T-helper 2 cell (primary cell): ENCODE measurements at places on chromosomes 16 and 17.

DNA sequence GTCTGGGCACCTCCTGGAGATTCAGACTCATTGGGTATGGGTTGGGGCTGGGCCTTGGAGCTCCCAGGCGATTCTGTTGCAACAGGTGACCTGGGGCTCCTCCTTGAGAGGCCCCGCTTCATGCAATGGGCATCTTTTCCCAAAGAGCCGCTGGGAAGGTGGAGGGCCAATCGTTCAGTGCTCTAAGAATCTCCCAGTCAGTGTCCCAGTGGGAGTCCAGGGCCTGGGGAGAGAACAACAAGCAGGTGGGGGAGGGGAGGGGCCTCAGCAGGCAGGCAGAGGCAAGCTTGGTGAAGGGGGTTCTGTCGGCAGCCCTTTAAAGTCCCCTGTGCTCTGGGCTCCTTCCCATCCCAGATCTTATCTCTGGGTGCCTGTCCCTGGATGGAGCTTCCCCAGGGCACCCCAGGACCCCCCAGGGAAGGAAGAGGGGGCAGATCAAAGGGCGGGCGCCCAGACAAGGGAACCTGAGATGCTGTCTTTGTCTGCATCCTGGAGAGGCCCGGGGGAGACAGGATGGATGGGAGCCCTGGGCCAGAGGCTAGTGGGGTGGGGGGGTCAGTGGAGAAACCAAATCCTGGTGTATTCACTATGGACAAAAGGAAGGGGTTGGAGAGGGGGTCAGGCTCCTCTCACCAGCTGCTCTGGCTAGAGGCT is 30.5 kb upstream of the NXPH3 start:
- DNase-seq, result no peak

DNA sequence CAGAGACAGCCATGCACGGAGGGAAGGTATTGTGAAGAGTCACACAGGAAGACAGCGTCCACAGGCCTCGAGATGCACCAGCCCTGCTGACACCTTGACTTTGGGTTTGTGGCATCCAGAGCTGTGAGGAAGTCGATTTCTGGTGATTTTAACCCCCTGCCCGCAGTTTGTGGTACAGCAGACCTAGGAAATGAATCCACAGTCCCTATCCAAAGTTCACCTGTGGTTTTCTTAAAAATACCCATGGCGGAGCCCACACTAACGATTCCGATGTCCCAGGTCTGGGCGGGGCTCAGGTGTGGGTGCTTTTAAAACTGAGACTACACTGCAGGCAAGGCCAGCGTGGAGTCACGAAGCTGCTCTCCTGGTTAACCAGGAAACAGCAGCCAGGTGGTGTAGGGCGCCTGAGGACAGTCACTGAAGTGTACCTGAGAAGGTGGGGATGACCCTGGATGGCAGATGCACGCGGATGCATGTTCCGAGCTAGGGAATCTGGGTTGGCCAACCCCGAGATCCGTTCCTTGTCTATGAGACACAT is 14.4 kb upstream of the MEAK7 start:
- DNase-seq, result no peak

- no peak for DNase-seq
Observed at GRCh38 chr16:27379919-27380318, 22.1 kb upstream of the IL21R start.

DNA sequence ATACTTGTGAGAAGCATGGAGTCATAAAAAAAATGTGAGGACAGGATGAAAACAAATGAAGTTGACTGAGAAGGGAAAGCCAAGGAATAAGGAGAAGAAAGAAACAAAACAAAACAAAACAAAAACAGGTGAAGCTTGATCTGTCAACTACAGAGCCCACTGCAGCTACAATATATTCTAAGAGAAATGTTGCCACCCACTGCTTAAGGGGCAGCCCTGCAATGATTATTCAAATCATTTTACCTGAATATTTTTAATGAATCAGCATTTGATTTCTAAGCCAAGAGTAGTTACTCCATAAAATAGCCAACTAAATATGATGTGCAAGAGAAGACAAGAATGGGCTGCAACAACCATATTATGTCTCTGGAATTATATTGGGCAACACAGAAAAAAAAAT is 252.0 kb upstream of the KIF2B start:
- DNase-seq, result no peak

- DNase-seq, result no peak
Observed at GRCh38 chr17:79365836-79366770, 244.7 kb downstream of the RBFOX3 start.

DNA sequence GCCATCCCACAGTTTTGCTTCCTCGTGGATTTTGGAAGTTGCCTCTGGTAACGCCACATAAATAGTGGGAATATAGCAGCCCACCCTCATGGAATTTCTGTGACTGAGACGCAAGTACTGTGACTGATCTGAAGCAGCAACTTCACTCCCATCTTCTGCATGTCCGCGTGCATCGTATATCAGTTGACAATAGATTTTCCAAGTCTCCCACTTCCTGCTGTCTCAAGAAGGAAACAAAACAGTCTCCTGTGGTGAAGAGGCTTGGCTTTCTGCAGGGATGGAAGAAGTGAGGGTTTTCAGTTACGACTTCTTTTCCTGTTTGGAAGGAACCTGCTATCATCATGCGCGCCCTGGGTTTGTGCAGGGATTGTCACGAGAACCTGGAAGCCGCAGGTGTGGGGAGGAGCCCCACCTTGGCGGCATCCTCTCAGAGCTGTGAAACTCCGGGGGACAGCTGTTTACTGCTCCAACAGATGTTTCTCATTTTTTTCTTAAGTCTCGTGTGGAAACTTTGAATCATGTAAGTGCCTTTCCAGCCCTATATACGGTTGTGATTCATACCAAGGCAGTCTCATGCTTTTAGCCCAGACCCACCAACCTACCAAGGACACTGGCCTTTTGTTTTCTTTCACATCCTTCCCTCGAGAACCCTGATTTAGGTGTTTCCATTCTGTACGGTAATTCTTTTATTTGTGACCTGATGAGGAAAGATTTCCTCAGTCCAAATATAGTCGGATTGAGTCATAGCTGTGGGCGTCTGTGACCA is 57.5 kb downstream of the WIPI1 start:
- DNase-seq, result no peak

GRCh38 chr17:42027961-42028790 is 8.3 kb downstream of the NKIRAS2 start:
- no peak for DNase-seq

DNA sequence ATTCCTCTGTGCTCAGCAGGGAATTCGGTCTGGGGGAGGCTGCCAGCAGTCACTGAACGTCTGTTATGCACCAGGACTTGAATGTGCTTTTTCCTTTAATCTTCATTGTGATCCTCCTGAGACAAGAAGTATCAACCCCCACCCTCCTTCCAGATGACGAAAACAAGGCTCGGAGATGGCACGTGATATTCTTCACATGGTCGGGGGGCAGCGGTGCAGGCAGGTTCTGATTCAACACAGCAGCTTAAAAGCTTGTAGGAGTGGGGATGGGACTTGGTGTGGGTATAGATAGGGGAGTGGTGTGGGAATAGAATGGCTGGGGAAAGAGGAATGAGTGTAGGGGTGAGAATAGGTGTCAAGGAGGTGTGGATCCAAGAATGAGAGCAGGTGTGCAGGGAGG is 6.4 kb downstream of the NECAB2 start:
- DNase-seq, result no peak

GRCh38 chr16:17258848-17259713 is 211.7 kb downstream of the XYLT1 start:
- no peak for DNase-seq

DNA sequence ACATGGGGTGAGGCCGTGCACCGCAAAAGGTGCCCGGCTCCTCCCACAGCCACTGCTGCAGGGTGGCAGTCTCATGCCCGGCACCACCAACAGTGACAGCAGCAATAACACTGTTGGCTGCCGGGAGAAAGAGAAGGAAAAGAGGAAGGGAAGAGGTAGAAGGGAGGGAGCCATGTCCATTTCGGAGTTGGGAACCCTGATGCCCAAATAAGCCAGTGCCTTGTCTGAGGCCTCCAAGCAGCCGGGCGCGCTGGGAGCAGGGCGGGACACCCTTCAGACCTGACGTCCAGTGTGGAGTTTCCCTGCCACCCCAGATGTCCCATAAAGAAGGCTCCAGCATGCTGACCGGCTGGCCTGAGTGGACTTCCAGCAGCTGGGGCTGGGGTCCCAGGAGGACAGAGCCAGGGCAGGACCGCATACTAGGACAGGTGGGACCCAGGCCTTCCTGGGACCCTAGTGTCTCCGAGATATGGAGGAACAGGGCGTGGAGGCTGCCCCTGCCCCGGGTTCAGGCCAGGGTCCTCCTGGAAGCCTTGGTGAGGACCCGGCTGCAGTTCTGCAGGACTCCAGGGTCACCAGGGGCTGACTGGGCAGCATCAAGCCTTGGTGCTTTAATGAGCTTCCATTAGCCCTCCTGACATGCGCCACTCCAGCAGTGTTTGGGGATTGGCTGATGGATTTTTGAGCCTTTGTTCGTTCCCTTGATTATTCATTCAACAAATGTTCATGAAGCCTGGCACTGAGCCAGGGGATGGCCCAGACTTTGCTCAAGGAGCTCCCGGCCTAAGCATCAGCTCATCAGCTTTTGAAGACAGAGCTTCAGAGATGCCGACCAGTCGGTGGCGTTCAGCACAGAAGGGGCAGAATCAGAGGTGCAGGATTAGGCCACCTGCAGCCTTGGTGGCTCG is 223.6 kb upstream of the CIBAR2 start:
- DNase-seq, result no peak

GRCh38 chr16:64974381-64974780 is 147.5 kb downstream of the CDH11 start:
- DNase-seq, result no peak

GRCh38 chr17:39487946-39488345 is 26.7 kb downstream of the CDK12 start:
- DNase-seq, result no peak

GRCh38 chr16:3546986-3547682 is 30.1 kb downstream of the NLRC3 start:
- DNase-seq, result no peak

DNA sequence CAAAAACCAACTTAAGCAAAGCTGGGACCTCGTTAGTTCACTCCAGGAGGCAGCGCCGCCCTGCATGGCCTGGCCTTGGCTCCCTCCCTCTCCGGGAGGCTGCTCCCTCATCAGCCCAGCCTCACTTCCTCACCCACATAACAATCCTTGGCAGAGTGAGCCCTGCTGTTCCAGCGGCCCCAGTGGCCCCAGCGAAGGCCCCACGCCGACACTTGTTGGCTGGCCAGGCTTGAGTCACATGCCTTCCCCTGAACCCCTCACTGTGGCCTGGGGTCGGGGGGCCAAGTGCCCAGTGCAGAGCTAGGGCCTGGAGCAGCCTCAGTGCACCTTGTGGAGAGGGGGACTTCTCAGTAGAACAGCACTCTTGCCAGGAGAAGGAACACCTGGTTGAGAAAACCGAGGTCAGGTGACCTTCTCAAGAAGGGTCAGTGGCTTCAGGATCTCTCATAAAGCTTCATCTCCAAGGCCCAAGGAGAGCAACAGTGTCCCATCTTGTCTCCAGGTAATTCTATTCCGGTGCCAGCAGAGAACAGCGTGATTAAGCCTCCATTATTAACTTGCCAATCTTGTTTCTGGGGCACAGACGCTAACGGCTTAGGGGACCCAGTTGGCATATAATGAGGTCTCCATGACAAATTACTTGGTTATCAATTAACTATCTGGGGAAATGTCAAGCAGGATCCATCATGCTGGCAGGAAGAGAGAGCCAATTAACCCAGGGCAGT is 26.8 kb downstream of the ENDOV start:
- no peak for DNase-seq

GRCh38 chr17:48645639-48646182 is 19.6 kb upstream of the HOXB9 start:
- no peak for DNase-seq

DNA sequence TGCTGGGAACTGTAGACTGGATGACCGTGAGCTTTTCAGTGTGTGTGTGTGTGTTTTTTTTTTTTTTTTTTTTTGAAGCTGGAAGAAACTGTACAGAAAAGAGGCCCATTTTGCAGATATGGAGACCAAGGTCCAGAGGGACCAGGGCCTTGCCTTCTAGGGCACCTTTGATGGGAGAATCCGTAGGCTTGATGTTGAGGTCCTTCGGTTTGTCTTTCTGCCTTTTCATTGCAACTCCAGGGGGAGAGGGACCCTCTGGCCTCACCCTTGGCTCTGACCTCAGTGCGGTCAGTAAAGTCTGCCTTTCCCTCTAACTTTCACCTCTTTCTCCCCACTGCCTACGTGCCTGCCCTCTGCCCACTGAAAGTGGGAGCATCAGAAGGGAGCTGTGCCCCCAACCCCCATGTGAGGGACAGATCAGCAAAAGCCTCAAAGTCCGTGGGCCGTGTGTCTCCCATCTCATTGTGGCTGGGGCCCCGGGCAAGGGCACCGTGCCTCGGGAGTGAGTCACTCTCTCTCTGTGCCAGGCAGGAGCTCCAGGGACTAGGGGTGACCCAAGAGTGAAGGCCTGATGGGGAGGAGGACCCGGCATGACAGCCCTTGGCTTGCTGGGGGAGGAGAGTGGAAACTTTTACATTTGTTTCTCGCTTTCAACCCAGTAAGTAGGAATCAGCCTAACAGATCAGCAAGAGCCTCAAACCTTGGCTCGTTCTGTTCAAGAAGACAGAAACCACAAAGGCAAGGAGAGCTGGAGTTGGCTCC is 123.6 kb downstream of the CMIP start:
- peak; percentile 47 for DNase-seq

DNA sequence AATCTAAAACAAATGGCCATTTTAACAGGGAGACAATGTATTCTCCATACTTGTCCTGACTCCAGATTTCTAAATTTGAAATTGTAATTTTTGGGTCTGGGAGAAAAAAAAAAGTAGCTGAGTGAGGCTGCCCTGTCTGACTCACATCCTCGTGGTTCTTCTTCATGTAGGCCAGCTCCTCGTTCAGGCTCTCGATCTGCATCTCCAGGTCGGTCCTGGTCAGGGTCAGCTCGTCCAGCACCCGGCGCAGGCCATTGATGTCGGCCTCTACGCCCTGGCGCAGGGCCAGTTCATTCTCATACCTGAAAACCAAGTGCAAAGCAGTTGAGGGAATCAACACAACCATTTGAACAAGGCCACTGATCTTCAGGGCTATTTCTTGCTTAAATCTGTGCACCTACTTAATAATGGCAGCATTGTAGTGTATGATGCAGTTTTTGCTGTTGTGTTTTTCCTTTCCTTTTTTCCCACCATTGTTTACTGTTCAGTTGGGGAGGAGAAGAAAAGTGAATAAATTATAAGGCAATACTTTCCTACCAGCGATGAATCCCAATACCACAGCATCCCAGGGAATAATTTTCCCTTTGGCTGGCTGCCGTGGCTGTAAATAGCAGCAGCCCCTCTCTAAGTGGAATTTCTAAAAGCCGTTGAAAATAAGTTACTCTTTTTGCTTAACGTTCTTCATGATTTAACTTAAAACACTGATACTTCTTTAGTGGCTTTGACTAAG is 2.2 kb downstream of the KRT12 start:
- no peak for DNase-seq

GRCh38 chr17:16215965-16216316 is 607 bp upstream of the NCOR1 start:
- peak; percentile 7 for DNase-seq
